ENCODE measurements at places on chromosomes 13 and 19.

DNA sequence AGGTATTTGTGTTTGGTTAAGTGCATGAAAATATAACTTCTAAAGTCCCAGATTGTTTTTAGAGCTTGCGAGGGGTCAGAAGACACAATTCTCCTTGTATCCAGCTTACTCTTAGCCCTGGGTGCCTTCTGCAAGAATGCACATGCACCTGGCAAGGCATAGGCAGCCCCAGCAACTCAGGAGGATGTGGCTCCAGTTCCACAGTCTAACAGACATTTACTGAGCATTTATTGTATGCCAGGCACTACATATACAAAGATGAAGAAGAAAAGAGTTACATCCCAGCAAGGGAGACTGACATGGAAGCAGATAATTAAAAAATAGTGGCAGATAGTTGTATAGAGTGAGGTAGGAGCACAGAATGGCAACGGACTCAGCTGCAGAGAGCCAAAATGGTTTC, 101.1 kb upstream of the FRY start:
- DNase-seq = no peak

DNA sequence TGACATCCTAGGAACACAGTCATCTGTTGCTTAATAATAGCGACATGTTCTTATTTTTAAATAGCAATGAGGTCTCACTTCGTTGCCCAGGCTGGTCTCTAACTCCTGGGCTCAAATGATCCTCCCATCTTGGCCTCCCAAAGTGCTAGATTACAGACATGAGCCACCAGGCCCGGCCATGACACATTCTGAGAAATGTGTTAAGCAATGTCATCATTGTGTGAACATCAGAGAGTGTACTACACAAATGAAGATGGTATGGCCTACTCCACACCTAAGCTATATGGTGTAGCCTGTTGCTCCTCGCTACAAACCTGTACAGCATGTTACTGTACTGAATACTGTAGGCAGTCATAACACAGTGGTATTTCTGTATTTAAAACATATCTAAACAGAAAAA, 24.6 kb upstream of the GARRE1 start:
- no peak for DNase-seq

- no peak for DNase-seq
Observed at GRCh38 chr13:51608857-51609406, 24.7 kb downstream of the WDFY2 start.

DNA sequence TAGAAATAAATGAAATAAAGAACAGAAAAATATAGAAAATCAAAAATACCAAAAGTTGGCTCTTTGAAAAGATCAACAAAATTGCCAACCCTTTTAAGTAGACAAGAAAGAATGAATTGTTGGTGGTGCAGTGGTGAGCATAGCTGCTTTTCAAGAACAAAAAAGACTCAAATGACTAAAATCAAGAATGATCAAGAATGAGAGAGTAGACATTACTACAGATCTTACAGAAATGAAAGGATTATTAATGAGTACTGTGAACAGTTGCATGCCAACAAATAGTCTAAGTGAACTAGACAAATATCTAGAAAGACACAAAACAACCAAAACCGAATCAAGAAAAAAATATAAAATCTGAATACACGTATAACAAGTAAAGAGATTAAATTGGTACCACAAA, 53.9 kb downstream of the FNDC3A start:
- no peak for DNase-seq

DNA sequence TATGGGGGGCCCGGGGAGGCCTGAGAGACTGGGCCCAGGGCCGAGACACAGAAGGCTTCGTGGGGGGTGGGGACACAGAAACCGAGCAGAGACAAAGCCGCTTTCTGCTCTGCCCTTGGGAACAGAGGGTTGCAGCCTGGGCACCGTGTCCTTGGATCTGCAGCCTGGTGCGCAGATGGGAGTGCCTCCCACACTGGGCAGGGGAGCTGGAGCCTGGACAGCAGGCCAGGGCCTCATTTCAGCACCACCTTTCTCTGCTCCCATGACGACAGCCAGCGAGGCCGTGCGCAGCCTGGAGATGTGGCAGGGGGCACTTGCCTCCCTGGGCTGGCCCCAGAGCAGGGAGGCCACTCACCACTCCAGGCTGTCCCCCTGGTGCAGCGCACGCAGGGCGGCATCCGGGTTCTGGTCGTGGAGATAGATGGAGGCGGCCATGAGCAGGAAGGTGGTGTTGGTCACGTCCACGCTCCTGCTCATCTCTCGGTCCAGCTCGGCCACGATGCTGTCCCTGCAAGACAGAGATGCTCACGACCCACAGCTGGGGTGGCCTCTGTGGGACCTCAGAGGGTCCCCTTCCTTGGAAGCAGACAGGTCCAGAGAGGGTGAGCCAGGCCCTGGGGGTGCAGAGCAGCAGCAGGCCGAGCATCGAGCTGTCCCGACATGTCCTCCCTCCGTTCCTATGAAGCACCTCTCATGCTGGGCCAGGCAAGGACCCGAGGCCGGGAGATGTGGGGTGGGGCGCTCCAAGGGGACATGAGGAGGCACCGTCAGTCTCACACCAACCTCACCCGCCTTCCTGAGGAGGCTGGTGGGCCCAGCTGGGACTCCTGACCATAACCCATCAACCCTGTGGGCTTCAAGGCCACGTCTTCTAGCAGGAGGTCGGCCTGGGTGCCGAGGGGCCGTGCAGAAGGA, 10.9 kb upstream of the CERS1 start:
- DNase-seq = no peak

DNA sequence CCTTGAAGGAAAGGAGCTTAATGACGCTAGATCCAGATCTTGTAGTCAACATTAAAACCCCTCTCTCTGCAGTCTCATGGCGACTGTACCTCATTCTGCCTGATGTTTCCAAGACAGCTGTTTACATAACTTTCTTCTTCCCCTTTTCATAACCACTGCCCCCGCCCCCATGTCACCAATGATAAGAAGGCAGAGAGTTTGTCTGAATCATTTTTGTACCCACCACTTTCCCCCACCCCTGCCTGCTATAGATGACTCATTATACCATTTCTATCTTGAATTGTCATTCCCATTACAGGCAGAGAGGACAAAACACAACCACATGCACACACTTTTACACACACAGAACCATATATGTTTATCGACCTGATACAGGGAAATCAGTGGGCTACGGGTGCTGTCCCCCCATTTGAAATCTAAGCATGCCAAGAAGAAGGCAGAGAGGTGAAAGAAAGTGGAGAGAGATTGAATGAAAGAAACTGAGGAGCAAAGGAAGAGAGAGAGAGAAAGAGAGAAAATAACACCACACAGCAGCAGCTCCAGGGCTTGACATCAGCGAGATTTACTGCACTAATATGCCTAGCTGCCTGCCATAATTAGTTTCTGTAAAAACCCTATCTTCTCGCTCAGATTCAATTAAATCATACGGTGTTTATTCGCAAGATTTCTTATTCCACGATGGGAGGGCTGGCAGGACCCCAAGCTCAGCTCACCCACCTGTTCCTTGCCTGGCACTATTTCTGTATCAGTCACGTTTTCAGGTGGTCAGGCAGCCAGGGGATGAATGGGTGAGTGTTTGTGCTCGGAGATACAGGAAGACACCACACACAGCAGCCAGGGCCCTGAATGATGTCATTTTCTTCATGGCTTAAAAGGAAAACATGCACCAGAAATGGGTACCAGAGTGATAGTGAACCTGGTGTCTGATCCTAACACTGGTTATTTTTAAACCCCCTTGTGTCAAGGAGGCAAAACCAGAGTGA, 114.3 kb upstream of the SERP2 start:
- DNase-seq = peak; percentile 84

DNA sequence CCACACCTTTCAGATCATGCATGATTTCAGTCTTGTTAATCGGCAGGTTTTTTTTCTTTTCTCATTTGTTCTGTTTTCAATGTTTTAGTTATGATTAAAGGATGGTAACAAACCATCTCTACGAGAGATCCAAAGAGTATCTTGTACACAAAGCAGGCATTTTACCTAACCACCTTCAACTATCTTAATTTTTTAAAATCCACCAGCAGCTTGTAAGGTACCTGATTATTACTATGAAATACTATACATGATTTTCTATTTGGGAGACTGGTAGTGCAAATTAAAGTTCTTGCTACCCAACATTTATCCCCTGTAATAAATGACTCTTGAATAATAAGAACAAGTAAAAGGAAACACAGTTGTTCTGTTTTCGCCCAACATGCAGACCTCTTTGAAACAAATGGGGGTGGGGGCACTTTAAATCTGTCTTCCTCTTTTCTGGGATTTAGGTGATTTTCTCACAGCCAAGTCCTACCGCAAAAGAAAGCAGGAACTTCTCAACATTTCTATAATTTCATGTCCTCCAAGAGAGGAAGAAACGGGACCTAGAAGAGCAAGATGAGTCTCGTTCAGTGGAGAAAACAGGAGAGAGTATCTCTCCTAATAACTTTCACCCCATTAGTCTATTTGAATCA, 3.6 kb downstream of the POU4F1 start:
- DNase-seq = no peak

GRCh38 chr19:30017172-30017571, 75.1 kb downstream of the URI1 start:
- DNase-seq = no peak

- no peak for DNase-seq
Observed at GRCh38 chr13:19181621-19182485, at the start of gene TUBA3C. TSS of gene TUBA3C (minus strand) at chr13:19181824. CDS start at chr13:19181747, 77 bp downstream.

DNA sequence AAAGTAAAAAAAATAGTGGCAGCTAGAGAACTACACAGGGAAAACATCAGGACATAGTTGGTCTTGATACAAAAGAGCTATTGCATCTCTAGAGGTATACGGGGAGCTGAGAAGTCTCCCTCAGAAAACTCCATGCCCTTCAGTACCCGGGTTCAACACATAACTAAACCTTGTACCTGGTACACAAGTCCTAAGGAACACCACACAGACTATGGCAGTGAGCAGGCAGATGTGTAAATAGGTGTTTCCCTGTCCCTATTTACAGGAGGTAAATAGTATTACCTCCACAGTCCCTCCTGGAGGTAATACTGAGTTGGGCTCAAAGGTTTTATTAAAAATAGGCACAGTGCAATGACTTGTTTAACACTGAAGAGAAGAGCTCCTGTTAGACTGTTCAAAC, 5.9 kb downstream of the FGF14 start:
- DNase-seq = no peak

DNA sequence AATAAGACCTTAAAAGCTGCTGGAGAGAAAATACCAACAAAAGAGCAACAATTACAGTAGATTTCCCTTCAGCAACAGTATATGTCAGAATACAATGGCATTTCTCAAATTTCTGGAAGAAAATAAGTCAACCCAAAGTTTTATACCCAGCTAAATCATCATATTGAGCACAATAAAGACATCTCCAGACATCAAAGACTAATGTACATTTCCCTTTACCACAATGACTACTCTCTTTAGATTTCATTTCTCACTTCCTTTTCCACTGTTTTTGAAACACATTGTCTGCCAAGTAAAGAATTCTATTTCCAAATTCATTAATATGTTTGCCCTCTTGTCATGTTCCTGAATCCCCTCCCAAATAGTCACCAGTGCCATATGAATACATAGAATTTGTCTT, 111.4 kb downstream of the POU4F1 start:
- DNase-seq = no peak

DNA sequence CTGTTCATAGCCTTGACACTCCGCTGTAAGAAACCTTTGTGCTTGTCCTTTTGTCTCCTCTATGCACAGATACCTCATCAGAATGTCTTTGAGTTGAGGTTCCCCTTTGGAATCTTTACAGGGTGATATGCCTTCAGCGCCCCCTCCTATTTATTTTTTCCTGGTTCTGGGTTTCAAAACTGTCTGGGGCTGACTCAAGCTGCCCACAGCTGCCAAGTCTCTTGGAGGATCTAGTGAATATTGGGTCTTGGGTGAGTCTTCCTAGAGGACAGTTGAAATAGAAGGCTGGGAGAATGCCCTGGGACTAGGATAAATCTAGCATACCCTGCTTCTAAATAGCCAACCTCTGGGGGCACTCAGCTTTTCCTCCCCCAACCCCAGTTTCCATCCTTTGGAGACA, 930 bp downstream of the ZNF136 start:
- DNase-seq = no peak

GRCh38 chr13:55705971-55706370, 1434.7 kb upstream of the PRR20A start:
- DNase-seq = no peak

DNA sequence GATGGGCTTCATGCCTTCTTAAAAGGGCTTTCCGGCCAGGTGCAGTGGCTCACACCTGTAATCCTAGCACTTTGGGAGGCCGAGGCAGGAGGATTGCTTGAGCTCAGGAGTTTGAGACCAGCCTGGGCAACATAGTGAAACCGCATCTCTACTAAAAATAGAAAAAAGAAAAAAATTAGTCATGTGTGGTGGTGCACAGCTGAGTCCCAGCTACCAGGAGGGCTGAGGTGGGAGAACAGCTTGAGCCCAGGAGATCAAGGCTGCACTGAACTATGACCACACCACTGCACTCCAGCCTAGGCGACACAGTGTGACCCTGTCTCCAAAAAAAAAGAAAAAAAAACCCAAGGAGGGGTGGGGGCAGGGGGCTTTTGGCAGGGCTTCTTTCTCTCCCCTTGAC, 7.2 kb downstream of the CARS2 start:
- DNase-seq = no peak

DNA sequence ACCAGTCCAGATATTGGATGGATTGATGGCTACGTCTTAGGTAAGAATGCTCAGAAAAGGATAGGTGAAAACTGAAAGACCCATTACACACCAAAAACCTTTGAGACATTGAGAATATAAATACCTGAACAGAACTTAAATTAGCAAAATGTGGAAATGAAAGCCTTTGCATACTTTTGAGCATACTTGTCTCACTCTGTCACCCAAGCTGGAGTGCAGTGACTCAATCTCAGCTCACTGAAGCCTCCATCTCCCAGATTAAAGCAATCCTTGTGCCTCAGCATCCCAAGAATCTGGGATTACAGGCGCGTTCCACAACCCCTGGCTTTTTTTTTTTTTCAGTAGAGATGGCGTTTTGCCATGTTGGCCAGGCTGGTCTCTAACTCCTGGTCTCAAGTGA, 695.3 kb downstream of the DACH1 start:
- no peak for DNase-seq

- DNase-seq = no peak
Observed at GRCh38 chr13:46951516-46951915, 54.7 kb upstream of the HTR2A start.

DNA sequence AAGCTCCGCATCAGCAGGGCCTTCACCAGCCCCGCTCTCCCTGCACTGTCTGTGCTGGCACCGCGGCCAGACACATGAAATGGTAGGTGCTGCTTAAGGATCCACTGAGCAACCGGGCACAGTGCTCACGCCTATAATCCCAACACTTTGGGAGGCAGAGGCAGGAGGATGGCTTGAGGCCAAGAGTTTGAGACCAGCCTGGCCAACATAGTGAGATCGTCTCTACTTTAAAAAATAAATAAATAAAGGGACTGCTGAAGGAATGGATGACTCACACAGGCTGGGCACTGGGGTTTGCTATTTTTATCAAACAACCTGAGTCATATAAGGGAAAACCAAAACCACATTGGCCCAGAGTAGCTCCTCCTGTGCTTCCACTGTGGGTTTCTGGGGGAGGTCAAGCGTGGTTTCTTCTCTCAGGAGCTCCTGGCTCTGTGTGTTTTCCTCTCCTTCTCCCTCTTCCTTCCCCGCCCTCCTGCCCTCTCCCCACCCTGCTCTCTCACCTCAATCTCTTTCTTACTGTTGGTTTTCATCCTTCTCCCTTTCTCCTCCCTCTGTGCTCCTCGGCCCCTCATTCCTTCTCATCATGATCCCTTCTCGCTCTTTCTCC, 21.3 kb downstream of the VRK3 start:
- peak; percentile 90 for DNase-seq

Data from ascending aorta (tissue), 2 donors.